Activated naive CD4-positive, alpha-beta T cell treated with Interleukin-2 at 50 U/mL for 16 hours (primary cell): ENCODE measurements at places on chromosomes 4 and X.

- DNase-seq, result no peak
Observed at GRCh38 chr4:118743867-118744266, 58.7 kb downstream of the METTL14 start.

GRCh38 chr4:8285143-8285975 is 15.8 kb downstream of the HTRA3 start:
- DNase-seq, result no peak

DNA sequence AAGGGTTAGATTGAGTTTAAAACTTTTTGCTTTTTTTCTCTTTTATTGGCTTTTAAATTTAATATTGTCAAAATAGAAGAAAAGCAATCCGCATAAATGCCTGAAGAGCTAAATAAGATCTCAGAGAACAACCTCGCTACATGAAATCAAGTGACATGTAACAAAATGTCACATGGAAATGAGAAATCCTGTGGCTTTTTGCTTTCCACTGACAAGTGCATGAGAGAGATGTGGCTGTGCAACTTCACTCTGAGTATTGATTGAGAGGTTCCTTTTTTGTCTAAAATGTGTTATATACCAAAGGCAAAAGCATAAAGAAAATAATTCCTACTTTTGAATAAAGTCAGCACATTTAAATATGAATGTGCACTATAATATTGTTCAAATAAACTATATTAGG is 263.5 kb downstream of the MAPK10 start:
- DNase-seq, result no peak

DNA sequence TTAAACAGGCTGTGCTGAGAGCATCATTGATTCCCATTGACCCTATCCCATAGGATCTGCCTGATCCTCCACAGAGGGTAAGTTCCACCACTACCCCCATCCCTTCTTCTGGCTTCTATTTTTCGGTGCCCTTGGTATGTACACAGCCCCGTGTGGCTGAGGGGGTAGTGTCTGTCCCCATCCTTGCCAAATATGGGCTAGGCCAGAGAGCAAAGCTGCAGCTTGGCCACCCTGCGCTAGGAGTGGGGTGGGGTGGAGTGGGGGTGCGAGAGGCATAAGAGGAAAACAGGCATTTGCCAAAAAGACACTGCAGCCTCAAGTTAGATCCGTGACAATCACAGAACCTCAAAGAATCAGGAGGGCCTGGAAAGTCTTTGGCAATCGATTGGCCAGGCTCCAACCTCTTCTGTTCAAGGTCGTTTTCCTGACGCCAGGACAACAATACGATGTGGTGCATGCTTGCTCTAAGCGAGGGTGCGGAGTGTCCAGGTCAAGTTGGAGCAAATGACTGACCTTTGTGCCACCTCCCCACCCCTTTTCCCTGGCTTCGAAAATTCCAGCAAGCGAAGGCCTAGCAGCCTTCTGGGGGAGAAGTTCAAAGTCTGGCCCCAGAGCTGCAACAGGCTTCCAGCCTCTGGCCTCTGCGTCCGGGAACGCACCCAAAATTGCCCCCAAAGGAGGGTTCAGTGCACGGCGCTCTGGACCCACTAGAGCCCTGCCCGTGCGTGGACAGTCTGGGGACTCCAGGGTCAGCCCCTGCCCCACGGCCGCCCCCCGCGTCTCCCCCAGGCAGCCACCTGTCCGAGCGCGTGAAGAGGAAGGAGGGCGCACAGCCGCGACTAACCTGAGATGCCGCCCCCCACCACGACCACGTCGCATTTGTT is 598 bp downstream of the MAOB start:
- no peak for DNase-seq

DNA sequence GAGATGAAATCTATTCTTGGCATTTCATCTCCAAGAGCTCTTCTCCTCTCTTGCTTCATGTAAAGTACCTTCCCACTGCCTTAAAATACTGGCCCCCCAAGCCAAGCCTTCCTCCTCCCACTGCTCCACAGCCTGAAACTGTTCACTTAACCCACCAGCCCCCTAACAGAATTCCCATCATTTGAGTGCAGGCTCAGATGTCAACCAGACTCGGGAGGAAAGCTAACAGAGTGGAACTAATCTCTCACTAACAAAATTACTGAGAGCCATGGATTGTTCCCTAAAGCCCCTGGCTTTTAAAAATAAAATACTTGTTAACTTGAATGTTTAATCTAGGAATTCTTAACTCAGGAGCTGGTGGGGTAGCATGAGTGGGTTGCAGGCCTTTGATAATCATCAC is 7.1 kb upstream of the DCUN1D4 start:
- no peak for DNase-seq

- no peak for DNase-seq
Observed at GRCh38 chrX:69314436-69315348, 149.4 kb upstream of the PJA1 start.

- peak; percentile 50 for DNase-seq
Observed at GRCh38 chrX:45803383-45803921, 602.8 kb upstream of the DIPK2B start.

DNA sequence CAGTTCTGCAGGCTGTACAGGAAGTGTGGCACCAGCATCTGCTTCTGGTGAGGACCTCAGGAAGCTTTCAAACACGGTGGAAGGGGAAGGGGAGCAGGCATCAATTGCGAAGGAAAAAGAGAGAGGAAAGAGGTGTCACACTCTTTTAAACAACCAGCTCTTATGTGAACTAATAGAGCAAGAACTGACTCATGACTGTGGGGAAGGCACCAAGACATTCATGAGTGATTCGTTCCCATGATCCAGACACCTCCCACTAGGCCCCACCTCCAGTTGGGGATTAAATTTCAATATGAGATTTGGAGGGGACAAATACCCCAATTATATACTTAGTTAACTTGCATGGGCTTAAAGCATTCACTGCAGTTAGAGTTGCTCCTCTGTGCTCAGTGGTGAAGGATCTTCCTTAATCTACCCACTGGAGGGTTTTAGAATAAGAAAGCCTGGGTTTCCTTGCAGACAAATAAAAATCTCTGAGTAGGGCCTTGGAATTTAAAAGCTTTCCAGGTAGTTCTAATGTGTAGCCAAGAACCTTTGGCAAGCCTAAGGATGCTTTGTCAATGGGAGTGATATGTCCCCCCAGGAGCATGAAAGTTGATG is 60.0 kb downstream of the SYNPO2 start:
- no peak for DNase-seq

DNA sequence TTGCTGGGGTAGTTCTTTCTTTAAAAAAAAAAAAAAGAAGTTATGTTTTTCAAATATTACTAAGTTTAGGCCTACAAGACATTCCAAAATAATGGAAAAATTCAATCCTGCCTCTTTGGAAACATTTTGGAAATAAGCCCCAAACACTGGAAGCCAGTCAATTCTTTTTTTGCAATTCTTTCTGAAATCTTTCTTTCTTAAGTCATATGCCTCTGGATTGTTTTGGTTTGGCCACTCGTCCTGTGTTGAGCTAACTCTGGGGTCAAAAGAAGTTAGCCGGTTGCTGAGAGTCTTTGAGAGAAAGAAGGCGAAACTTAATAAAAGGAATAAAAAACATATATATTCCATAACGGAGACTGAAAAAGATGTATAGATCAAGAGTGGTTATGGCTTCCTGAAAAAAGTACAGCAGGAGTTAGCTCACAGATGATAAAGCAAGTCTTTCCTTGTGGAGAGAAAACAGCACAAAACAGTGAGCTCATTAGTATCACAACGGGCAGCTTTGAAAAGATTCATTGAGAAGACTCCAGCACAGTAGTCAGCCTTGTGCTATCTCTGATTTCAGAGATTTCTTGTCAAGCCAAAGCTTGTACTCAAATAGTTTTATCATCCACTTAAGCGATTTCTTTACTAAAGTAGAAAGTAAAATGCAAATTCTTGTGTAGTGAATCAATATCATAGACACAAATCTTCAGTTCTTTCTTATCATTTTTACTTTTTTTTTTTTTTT is 64.8 kb downstream of the PLS3 start:
- DNase-seq, result no peak

DNA sequence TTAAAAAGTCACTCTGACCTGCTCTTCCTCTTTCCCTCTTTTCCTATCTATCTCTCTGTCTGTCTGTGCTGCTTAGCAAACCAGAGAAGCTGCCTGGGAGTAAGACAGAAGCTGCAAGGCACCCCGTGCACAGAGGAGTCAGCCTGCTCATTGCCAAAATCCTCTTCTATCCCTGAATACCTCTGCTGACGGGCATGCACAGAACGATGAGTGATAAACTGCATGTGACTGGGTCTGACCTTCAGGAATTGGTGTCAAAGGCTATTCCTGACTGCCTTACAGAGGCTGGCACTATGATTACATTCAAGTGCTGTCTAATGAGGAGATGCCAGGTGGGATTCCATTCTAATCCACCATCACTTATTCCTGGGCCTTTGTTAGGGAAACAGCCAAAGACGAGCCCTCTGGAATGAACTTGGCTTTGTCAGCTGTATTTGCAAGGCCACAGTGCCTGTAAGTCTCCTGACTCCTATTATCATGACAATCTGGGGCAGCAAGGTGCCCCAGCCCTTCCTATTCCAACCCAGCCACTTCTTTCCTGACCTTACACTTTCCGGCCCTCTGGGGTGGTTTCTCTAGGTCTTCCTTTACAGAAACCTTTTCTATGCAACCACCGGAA is 45.4 kb upstream of the CTAG2 start:
- no peak for DNase-seq

DNA sequence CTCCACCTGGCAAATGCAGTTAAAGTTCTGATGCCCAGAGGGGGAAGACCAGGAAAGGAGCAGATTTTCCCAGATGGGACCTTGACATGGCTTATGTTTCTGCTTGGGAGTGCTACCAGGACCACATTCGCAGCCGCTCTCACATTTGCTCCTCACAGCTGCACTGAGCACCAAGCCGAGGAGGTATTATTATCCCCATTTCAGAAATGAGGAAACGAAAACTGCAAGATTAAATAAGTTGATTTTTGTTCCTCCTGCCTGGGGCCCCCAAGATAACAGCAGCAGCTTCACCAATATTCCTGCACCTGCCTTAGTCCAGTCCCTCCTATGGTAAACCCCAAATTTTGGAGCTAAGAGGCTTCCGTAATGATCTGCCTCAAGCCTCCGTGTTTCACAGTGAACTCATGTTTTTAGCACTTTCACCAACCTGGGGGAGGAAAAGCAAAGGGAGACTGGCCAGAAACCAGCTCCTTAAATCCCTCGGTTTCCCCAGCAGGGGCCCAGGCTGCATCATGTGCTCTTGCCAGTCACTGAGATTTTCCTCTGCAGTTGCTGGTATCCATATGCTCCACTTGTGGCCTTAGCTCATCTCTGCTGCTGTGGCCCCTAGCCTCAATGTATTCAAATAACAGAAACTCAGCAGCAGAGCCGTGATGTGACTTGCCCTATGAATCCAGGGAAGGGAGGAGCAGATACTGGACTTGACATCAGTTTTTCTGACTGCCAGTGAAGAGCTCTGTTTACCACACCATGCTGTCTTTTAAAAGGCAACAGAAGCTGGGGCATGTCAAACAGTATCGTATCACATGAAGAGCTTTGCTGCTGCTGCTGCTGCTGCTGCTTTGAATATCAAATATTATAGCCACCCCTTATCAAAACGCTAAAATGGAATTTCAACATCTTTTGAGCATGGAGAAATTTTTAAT is 95.5 kb upstream of the KLHL13 start:
- DNase-seq, result no peak

DNA sequence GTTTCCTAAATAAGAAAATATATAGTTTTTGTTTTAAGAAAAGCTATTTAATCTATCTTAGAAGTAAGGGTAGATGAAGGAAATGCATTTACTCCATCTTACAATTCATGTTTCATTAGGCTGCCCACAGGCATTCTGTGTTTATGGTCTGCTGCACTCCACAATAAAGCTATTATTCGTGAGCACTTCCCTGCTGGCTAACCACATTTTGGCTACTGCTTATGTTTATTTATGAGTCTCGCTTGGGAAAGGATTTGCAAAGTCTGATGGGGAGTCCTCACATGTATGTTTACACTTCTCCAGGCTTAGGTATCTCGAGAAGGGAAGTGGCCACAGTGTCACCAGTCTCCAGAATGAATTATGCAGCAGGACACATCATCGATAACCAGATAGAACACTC is 260.8 kb upstream of the VCX start:
- DNase-seq, result no peak

GRCh38 chrX:109270580-109271484 is 211.1 kb downstream of the GUCY2F start:
- no peak for DNase-seq

DNA sequence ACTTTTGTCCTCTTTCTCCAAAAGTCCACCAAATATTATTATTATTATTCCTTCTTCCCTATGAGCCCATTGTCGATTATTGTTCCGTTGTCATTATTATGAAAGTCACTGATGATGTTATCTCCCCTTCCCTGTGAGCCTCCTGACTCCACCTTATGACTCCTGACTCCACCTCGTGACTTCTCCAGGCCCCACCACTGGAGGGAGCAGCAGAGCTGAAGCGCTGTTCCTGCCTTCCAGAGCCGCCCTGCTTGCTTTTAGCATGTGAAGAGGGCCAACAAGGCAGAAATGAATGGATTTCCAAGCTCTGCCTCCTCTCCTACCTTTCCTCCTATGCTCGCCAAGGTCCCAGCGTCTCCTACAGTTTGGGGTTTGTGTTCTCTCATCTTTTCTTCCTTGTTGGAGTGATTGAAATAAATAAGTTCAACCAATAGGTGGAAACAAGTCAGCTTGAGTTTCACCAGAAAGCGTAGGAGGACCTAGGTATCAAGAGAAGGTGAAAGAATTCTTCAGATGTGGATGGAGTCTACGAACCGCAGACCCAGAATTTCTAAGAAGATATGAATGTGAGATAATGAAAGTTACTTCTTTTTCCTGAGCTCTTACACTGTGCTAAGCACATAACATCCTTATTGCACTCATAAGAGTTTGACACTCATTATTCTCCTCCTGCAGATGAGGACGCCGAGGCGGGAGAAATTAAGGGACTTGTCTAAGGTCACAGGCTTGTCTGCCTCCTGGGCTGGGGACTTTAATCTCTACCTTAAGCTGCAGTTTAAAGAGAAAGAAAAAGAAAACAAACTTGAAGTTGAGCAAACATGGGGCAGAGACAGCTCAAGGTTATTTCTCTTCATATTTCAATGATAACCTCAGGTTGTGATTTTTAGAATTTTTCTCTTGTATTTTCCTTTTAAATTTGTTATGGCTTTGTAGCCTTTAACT is 26.1 kb downstream of the IGSF1 start:
- DNase-seq, result peak; percentile 2

DNA sequence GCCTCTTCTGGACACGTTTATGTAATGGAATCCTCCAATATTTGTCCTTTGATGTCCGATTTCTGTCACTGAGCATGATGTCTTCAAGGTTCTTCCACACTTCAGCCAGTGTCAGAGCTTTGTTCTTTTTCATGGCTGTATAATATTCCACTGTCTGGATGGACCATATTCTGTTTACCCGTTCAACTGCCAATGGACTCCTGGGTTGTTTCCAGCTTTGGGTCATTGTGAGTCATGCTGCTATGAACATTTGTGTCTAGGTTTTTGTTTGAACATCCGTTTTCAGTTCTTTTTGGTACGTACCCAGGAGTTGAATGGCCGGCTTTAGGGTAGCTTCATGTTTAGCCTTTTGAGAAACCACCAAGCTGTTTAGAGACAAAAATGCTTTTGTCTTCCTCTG is 93.2 kb downstream of the SHOX start:
- no peak for DNase-seq

DNA sequence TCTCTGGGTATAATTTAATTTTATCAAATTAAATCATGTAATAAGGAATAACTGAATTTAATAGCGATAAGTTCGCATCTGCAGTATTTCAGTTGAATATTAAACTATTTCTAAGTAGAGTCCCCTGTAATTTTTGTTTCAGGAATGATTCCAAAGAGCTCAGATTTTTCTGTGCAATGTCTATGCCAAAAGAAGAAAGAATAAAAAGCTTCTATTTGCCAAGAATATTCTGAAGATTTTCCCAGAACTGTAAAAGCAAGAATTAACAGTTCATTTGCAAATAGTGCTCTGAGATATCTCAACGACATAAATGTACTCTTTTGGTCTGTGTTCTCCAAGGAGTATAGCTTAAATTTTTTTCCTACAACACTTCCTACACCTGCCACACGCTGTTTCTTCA is 1242.8 kb upstream of the DIAPH2 start:
- no peak for DNase-seq
